Skin of body (tissue), 3 donors: ENCODE measurements at places on chromosomes 5 and 9.

DNA sequence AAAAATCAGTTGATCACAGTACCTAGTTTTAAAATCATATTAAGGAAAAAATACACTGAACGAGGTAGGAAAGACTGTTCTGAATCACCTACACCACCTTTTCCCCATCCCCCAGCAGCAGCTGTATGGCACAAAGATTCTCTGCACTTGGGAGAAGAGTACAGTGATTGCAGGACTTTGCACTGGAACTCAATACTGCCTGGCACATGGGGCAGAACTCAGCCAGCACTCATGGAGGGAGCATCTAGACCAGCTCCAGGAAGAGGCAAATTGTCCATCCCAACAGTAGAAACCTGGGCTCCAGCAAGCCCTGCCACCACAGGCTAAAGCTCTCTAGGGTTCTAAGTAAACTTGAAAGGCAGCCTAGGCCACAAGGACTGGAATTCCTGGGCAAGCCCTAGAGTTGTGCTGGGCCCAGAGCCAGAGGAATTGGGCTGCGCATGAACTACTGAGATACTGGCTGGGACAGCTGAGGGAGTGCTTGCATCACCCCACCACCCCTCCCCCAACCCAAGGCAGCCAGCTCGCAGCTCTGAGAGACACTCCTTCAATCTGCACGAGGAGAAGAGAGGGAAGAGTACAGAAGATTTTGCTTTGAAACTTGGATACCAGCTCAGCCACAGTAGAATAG lies 654.4 kb upstream of the CDH6 start:
- DNase-seq = peak; percentile 1

DNA sequence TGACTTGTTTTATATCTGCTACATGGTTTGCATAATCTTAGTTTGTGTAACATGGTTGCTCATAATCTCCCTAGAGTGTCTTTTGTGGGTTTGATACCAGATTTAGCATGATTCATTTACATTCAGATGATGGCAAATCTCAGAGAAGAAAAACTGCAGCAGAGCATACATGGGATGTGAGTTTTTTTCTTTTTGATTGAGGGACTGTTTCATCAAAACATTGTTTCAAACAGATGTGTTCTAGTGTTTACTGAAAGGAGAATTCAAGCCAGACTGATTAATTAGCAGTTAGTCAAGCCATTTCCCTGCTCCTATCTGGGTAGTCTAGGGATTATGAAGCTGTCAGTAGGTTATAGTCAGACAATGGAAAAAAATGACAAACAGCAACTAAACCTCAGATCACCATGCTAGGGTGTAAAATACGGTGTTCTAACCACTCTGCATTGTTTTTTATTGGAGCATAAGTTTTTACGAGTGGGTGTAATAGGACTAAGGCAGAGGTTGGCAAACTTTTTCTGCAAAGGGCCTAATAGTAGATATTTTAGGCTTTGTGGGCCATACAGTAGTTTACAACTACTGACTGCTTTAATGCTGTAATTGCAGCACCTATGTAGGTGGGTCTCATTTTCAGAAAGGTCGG lies 10.5 kb upstream of the GDNF start:
- no peak for DNase-seq

DNA sequence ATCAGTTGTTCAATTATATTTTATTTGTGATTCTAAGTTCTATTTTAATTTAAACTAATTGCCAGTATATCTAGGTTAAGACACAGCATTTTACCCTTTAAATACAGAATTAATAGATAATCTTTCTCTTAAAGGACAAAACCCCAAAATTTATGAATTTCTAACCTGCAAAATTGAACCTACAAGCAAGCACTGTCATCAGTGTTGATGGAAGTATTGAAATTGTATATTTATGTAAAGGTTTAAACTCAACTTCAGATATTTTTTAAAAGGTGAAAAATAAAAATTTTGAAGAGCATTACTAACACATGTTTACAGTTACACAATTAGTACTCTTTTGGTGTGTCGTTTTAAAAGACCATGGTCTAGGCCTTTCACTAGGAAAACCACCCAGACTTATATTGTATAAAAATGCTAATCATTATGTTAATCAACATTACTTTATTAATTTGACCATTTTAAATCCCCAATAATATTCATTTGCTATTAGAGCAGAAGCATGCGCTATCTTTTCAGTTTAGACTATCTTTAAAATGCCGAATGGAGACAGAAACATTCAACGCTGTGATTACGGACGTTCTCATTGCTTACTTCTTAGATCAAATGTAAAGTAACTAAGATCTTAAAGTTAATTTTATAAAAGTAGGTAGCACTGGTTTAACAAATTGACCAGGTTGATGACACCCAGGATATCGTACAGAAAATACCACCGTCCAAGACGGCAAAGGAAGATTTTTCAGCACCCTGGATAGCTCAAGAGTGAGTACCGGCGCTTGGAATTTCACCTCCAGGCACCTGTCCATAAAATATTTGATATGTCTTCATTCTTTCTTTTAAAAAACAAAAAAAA lies 3.2 kb downstream of the OTP start:
- no peak for DNase-seq

- no peak for DNase-seq
These were observed 9.9 kb upstream of the EGR1 start for GRCh38 chr5:138455232-138455930.
